AG10803 (cell line): ENCODE measurements at places on chromosomes 3 and 15.
A peak's percentile ranks its signal among the peaks of the same experiment; 100 is the strongest.

DNA sequence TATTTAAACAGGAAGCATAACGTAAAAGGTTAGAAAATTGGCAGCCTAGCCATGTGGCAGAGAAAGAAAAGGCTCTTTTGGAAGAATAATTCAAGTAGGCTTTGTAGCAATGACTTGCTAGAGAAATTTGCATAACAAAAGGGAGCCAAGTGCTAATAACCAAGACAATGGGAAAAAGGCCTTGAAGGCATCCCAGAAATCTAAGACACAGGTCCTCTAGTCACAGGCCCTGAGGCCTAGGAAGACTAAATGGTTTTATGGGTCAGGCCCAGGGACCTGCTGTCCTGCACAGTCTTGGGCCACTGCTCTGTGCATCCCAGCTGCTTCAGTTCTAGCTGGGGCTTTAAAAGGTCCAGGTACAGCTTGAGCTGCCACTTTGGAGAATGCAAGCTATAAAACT, 78.5 kb downstream of the FGF7 start:
- DNase-seq, result no peak

DNA sequence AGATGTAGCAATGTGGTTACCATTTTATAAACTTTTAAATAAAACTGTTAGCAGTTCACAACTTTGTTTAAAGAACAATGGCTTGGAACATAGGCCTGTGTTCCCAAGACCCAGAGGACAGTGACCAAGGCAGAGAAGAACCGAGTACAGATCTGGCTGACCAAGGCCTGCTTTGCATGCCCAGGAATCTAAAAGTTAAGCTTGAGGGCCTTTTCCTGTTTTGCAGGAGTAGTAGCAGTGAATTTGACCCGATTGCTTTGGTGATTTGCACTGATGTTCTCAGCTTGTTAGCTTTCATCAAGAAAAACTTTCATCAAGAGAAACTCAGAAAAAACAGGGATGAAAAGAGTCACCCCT, 9.9 kb downstream of the FILIP1L start:
- DNase-seq, result no peak

GRCh38 chr15:39283531-39283930, 297.3 kb upstream of the THBS1 start:
- peak; percentile 90 for DNase-seq

- no peak for DNase-seq
Observed at GRCh38 chr3:184574515-184575417, 13.2 kb downstream of the EPHB3 start.

DNA sequence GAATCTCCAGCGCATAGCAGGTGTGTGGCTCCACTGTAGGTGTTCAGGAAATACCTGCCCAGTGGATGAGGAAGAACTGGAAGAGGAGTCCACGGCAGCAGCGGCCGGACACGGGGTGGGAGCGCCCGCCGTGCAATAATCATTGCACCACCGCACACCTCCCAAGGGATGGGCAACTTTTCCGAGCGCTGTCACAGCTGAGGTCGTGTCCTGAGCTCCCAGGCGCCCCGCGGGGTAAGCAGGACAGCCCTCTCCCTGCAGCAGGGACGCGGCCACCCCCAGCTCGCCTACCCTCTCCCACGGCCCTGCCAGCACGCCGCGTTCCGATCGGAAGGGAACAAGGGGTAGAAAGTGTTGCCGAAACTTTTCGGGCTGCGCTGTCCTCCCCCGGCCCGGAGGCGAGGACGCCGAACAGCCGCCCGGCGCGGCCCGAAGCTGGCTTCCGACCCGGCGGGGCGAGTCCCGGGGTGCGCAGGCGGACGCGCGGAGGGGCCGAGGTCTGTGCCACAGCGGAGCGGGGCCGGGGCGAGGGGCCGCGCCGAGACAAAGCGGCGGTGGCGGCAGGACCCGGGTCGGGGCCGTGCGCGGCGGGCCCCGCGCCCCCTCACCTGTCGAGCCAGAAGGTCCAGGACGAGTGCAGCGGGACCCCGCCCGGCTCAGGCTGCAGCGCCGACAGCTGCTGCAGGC, 475 bp downstream of the EIF4E3 start:
- no peak for DNase-seq

DNA sequence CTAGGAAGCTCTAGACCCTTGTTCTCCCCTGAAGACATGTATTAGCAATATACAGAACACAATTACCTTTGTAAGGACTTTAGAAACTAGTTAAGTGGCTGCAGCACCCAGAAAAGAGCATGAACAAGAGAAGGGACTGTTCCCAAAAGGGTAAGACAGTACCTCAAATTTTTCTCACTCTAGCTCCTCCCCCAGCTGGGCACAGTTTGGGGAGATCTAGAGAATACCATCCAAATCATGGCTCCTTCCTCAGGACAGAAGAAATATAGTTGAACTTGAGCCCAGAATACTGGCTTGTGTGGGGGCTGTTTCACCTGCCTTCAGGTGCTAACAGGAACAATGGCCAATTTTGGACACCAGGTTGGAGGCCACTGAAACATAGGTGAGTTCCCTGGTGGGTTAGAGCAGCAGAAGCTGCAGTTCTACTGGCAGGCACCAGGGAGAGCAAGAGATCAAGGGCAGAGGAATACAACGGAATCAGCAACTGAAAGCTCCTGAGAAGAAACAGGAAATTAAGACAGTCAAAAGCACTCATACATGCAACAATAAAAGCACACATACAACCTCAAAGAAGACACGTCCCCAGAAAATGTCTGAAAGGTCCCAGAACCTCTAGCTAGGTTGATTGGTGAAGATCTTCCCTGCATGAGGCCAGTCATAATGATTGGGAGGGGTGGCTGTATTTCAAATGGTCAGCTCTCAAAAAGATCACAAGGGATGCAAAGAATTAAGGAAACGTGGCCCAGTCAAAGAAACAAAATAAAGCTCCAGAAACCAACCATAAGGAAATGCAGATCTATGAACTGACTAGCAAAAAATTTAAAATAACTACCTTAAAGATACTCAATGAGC, 104.9 kb upstream of the ASB14 start:
- DNase-seq, result peak; percentile 47

GRCh38 chr3:15647611-15648167, 46.1 kb downstream of the BTD start:
- peak; percentile 99 for DNase-seq

- no peak for DNase-seq
Observed at GRCh38 chr3:42273361-42273760, 7.4 kb upstream of the CCK start.

GRCh38 chr3:122247087-122247824, 63.8 kb downstream of the CASR start:
- DNase-seq, result peak; percentile 3

DNA sequence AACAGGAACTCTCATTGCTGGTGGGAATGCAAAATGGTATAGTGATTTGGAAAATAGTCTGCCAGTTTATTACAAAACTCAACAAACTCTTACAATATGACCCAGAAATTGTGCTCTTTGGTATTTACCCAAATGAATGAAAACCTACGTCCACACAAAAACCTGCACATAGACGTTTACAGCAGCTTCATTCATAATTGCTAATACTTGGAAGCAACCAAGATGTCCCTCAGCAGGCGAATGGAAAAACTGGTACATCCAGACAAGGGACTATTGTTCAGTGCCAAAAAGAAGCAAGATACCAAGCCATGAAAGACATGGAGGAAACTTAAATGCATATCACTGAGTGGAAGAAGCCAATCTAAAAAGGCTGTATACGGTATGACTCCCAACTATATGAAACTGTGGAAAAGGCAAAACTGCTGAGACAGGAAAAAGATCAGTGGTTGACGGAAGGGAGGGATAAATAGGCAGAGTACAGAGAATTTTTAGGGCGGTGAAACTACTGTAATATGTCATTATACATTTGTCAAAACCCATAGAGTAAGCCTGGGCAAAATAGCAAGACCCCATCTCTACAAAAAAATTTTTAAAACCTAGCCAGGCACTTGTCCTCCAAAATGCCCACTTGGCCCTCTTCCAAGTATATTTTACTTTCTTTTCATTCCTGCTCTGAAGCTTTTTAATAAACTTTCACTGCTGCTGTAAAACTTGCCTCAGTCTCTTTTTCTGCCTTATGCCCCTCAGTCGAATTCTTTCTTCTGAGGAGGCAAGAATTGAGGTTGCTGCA, 4.9 kb upstream of the MKRN2OS start:
- DNase-seq, result no peak

GRCh38 chr3:36403661-36404060, 23.4 kb downstream of the STAC start:
- no peak for DNase-seq

- peak; percentile 76 for DNase-seq
Observed at GRCh38 chr3:32374788-32375595, 16.7 kb upstream of the CMTM7 start.

DNA sequence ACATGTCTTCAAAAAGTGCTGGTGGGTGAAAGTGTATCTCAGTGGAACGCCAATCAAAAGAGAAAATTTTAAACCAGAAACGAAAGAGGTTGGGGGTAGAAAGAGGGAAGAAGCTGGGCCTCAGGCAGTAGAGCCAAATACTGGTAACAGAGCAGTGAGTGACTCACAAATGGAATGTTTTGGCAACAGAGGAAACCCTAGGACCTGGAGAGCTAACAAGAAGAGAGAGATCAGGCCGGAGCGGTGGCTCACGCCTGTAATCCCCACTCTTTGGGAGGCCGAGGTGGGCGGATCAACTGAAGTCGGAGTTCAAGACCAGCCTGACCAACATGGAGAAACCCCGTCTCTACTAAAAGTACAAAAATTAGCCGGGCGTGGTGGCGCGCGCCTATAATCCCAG, 450.8 kb upstream of the NAALADL2 start:
- peak; percentile 55 for DNase-seq

- DNase-seq, result no peak
Observed at GRCh38 chr15:75211436-75212199, 9.9 kb downstream of the C15orf39 start.

GRCh38 chr3:42014921-42015533, 53.1 kb upstream of the ULK4 start:
- peak; percentile 74 for DNase-seq

- DNase-seq, result no peak
Observed at GRCh38 chr15:52290329-52290728, 5.3 kb downstream of the MYO5C start.

DNA sequence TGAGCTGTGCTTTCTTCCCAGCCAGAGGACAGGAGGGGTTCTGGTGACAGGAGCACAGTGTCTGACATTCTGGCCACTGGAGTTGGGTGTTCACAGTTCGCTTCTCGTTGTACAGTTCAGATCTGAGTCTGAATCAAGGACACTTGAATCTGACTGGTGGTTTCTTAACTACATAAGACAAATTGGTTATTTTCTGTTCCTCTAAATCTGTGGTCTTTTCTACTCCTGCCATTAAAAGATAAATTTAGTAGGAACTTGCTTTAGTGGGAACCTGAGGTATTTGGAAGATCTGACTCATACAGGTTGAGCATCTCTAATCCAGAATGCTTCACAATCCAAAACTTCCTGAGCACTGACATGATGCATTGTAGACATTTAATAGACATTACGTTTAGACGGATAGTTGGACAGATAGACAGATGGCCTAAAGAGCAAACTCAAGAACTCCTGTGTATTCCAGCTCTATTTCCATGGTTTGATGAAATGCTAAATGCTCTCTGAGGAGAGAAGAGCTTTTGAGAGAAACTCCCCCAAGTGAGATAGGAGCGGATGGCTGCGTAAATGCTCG, 71.0 kb downstream of the CCK start:
- no peak for DNase-seq

- DNase-seq, result no peak
Observed at GRCh38 chr15:68001811-68002210, 52.3 kb upstream of the PIAS1 start.

GRCh38 chr3:53046171-53047170, 598 bp upstream of the SFMBT1 start:
- peak; percentile 12 for DNase-seq

DNA sequence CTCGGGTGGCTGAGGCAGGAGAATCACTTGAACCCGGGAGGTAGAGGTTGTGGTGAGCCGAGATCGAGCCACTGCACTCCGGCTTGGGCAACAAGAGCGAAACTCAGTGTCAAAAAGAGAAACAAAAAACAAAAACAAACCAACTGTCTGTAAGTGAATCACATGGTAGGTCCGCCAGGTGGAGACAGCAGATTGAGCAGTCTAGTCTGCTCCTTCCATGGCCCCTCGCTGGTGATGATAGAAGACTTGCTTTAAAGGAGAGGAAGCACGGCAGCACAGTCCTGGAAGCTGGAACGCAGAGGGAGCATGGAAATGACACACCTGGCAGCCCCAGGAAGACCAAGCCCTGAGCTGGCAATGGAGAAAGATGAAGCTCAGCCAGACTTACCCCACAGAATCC, 31.4 kb upstream of the MGLL start:
- no peak for DNase-seq

DNA sequence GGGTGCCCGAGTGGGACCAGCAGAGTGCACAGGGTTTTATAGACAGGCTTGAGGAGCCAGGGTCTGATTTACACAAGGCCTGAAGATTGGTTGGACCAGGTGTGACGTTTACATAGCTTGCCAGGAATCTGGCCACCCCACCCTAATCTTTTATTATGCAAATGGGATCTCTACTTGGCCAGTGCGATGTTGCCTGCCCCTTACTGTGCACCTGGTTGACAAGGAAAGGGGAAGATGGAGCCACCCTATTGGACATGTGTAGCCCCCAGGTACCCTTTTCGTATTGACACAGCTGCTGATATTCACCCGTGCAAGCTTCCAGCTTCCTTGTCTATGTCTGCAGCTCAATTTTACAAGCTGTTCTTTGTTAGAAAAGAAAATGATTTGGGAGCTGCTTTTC, 132.0 kb downstream of the ARNT2 start:
- DNase-seq, result no peak

DNA sequence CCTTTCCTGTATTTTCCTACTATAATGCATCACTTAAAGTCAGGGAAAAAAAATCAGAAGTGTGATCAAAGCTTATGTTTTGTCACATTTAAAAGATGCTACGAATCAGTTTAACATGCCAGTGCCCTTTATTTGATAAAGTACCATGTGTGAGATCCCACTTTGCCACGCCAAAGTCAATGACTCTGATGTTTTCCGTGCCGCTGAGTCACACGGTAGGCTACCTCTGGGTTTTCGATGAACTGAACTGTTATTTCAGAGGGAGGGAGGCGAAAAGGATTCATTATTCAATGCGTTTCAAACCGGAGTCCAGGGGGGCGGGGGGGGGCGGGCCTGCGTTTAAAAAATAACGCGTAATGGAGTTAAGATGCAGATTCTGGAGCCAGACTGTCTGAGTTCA, 203.0 kb downstream of the ABHD5 start:
- DNase-seq, result no peak

GRCh38 chr3:115363071-115363470, 216.0 kb upstream of the ZBTB20 start:
- no peak for DNase-seq

- no peak for DNase-seq
Observed at GRCh38 chr15:66429546-66429945, 42.8 kb downstream of the MAP2K1 start.

DNA sequence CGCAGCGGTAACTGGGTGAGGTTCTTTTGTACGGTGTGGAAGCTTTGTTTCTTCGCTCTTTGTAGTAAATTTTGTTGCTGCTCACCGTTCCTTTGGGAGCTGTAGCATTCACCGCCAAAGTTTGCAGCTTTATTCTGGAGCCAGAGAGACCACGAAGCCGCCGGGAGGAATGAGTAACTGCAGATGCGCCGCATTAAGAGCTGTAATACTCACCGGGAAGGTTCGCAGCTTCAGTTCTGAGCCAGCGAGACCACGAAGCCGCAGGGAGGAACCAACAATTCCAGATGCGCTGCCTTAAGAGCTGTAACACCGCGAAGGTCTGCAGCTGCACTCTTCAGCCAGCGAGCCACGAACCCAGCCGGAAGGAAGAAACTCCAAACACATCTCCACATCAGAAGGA, 56.0 kb upstream of the DYNC1LI1 start:
- DNase-seq, result peak; percentile 3
